T-helper 1 cell (primary cell): ENCODE measurements at places on chromosomes 1 and 21.

DNA sequence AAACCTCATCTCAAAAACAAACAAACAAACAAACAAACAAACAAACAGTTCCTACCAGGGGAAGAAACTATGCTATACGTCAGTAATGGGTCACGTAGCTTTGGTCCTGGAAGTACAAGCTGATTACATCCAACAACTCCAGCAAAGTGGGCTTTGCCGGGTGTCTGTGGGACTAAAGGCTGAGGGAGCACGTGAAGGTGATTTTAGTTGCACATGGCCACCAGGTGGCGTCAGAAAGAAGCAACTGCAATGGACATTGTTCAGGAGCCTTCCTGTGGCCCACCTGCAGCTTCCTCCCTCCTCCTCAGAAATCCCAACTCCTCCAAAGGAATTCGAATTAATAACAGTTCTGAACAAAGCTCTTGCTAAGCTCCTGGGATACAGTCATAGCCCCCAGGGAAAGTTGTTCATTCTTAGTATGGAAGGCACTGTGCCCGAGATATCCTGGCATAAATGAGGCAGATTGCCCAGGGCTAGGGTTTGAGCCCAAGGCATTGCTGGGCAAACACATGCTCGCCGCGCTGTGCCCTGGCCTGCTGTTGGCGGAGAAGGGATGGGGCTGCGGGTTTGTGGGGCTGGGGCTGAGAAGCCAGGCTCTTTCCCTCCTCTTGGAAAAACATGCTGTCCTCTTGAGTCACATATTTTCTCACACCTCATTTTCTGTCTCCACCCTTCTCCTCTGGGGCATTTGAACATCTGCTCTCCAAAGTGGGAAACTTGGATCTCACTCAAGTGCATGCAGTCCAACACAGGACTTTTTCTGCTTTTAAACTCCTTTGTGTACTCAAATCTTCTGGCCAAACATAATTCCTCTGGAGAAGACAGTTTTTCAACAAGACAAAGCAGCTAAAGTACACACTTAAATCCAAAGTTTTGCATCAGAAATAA lies 28.6 kb downstream of the AKNAD1 start:
- DNase-seq: peak; percentile 63

DNA sequence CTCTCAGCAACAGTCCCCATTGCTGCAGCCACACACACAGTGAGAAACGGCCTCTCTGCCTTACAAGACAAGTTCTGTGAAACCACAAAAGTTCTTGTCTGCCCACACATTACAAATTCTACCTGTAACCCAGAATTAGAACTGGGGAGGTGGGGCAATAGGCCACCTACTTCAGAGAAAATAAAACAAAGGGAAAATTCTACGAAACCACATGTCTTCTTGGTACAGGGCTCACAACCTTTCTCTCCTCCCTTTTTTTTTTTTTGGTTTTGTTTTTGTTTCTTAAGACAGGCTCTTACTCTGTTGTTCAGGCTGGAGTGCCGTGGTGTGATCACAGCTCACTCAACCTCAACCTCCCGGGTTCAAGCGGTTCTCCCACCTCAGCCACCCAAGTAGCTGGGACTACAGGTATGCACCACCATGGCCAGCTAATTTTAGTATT lies 30.2 kb downstream of the LPAR3 start:
- DNase-seq: peak; percentile 91

GRCh38 chr1:18836654-18837053 lies 22.8 kb downstream of the TAS1R2 start:
- DNase-seq: no peak

DNA sequence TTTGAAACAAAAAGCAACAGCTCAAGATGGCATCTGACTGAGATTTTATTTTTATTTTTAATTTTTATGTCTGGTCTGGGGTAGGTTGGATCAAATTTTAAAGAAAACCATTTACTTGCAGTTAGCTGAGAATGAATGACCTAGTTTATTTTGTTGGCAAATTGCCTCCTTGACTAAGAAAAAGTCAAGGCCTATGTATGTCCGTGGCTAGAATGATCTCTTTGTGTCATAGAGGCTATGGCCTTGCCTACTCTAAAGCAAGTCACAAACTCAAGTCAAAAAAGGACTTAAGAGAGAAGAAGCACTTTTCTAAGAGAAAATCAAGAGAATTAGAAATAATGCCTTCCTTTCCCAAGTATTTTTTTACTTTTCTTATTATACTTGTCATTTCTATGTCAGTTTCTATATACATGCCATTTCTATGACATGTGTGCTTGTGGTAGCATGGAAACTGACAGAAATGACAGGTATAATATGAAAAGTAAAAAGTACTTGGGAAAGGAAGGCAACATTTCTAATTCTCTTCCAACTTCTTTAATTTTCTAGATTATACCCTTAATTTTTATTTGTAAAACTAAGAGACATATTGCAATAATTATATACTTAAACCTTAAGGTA lies 136.7 kb downstream of the CENPF start:
- no peak for DNase-seq

DNA sequence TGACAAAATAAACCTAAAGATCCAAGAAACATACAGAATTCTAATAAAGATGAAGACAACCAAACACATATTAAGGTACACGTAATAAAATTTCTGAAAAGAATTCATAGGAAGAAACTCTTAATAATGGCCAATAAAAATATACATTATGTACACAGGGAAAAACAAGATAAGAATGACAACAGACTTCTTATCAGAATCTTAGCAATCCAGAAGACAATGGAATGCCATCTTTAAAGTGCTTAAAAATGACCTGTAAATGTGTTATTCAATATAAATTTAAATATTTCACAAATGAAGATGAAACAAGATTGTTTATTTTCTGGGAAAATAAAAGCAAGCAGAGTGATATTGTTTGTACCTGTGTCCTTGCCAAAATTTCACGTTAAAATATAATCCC lies 530.4 kb upstream of the PTBP2 start:
- DNase-seq: no peak

GRCh38 chr1:221698579-221699349 lies 43.1 kb downstream of the DUSP10 start:
- DNase-seq: no peak
